Fibroblast of skin of abdomen (primary cell): ENCODE measurements at places on chromosomes 16 and 17.

DNA sequence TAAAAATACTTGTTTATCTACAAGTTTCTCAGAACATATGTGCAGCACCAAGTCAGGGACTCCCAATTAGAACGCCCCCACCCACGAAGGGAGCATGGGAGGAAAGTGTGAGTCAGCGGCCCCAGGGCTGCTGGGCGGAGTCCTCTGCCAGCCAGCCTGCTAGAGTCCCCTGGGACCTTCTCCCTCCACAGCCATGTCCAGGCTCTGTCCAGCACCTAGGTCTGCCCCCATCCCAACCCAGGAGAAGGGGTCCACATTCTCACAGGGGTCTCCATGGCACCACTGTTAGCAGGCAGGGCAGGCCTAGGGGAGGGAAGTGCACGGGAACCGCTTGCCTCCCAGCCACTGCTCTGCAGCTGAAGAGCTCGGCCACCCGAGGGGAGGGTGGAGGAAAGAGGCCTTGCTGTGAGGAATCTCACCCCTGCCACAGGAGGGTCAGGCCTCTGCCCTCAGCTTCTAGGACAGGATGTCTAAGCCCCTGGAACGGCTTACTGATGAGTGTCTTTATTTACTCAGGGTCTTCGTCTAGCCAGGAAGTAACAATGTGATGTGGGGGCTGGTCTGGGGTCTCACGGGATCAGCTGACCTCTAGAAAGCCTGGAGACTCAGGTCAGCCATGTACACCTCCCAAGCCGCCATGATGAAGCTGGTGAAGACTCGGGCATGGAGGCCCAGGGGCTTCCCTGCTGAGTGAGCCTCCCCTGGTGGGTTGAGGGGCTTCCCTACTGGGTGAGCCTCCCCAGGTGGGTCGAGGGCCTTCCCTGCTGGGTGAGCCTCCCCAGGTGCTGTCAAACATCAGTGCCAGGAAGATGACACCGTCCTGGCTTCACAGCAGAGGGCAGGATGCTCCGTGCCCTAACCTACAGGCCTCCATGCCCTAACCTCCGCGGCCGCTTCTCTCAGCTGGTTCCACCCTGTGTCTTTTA is 190.3 kb downstream of the RBFOX3 start:
- DNase-seq = no peak

GRCh38 chr16:57536306-57537193 is at the start of gene CCDC102A:
Gene CCDC102A, minus strand, starts transcription at chr16:57536571. Its CDS starts 7,394 bp downstream, at chr16:57529177.
- DNase-seq = peak; percentile 39

DNA sequence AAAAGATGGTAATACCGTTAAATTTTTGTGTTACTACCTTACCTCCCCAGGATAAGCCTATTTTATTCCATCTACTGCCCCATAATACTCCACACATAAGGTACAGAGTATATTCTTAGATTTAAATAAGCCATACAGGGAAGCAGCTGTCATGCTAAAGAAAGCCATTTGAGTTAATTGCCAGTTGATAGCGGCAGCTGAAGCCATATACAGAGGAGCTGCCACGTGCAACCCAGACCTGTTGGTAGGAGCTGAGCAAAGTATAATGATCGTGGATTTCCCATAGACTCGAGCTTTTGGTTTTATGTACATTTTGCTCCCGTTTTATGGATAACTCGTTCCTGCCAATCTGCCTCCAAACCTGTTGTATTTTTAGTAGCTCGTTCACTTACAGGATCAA is 12.0 kb downstream of the CPSF4L start:
- no peak for DNase-seq

GRCh38 chr16:79168321-79168720 is 432.2 kb downstream of the MAF start:
- DNase-seq = no peak

- no peak for DNase-seq
These were observed 70.8 kb downstream of the XPO6 start for GRCh38 chr16:28140788-28141618.

GRCh38 chr16:50336884-50337283 is 31.9 kb downstream of the BRD7 start:
- no peak for DNase-seq

- DNase-seq = no peak
These were observed 50.8 kb downstream of the AKAP1 start for GRCh38 chr17:57135789-57136291.

- DNase-seq = no peak
These were observed 5.3 kb downstream of the DHX38 start for GRCh38 chr16:72098936-72099335.

- DNase-seq = no peak
These were observed 50.3 kb downstream of the GINS3 start for GRCh38 chr16:58442547-58442946.

- no peak for DNase-seq
These were observed 57.0 kb downstream of the TOX3 start for GRCh38 chr16:52489894-52490293.

DNA sequence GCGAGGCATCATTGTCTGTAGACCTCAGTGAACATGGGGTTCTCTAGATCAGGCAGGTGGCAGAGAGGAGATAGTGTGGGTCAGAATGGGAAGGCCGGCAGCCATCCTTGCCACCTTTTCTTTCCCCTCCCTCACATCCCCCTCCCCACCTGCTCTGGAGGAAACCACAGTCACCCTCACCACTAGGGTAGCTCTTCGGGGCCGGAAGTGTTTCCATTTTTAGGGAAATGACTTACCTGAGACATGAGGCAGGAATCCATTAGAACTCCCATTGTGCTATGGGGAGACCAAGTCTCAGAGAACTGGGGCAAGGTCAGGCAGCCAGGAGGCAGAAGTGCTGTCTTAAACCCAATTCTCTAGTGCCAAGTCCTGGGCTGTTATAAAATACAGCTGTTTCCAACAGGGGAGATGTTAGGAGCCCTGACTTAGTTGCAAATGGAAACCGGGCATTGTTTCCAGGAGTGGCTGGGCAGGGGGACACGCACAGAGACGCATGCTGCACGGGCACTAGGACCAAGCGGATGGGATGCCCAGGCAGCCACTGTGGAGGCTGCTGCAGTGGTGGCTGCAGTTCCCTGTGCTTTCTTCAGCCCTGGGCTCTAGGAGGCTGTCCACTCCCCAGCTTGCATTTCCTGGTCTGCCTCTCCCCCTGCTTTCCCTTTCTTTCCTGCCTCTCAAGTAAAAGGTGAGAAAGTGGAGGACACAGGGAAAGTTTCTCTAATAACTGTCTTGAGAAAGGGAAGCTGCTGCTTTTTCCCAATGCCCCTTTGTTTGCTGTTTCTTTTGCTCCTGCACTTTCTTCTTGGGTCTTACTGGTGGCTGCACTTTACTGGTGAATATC is 2.8 kb downstream of the HAS3 start:
- DNase-seq = no peak

- DNase-seq = no peak
These were observed 5.1 kb downstream of the GGA2 start for GRCh38 chr16:23505180-23505665.

DNA sequence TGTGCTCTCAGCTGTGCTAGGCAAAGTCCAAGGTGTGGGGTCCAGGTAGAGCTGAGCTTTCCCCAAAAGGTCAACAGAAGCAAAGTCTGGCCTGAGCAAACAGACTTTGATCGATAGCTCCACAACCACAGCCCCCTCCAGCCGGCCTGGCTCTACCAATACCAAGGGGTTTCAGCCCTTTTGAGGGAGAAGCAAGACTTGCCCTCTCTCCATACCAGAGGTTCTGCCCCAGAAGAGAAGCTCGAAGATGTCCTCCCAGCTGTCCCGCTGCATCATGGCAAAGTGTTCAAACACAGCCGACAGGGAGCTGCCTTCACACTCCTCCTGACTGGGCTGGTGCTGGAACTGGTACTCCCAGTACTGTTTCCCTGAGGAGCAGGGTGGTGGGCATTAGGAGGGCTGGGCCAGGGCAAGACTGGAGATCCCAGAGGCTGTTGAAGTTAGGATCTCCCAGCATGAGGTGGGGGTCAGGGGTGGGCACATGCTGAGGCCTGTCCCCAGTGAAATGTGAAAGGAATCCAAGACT is 1.7 kb downstream of the VTN start:
- DNase-seq = no peak

GRCh38 chr17:40122999-40123810 is 1.4 kb downstream of the MSL1 start:
- peak; percentile 48 for DNase-seq

GRCh38 chr16:81758376-81758775 is 20.7 kb upstream of the PLCG2 start:
- no peak for DNase-seq

DNA sequence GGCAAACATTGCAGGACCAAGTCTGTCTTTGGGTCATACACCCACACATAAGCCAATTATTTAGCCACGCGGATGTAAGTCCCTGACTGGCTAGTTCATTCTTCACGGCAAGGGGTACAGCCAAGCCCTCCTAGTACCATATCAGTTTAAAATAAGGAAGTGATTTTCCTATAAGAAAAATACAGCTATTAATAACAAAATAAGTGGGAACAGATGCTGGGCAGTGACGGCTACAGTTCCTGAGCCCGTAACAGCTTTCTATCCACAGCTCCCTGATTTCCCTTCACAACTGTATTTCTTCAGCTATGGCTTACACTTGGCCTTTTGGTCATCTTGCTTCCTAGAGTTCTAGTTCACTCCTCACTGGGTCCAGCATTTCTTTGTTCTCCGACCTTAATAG is 542.4 kb upstream of the C16orf82 start:
- no peak for DNase-seq

GRCh38 chr16:11586856-11587642 is at the start of gene LITAF:
Gene LITAF, minus strand, starts transcription at chr16:11586919. Its CDS starts 30,189 bp downstream, at chr16:11556730.
- DNase-seq = peak; percentile 56

- DNase-seq = no peak
These were observed 34.5 kb downstream of the USP22 start for GRCh38 chr17:21008160-21008915.

DNA sequence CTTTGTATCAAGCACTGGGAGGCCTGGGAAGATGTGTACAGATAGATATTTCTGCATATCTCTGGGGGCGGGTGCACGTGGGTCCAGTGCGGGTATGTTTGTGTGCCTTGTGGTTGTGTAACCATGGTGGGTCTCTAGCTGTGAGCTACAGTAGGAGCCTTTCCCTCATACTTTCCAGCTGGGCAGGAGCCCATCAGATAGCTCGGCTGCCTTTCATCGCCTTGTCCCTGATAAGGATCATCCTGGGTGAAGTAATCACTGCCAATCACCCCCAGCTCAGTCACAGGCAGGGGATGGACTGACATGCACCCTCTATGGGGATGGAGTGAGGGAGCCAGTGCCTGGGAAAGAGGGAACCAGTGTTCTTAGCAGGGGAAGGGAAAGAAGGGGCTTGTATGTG is 3.2 kb upstream of the SCRN2 start:
- peak; percentile 12 for DNase-seq

DNA sequence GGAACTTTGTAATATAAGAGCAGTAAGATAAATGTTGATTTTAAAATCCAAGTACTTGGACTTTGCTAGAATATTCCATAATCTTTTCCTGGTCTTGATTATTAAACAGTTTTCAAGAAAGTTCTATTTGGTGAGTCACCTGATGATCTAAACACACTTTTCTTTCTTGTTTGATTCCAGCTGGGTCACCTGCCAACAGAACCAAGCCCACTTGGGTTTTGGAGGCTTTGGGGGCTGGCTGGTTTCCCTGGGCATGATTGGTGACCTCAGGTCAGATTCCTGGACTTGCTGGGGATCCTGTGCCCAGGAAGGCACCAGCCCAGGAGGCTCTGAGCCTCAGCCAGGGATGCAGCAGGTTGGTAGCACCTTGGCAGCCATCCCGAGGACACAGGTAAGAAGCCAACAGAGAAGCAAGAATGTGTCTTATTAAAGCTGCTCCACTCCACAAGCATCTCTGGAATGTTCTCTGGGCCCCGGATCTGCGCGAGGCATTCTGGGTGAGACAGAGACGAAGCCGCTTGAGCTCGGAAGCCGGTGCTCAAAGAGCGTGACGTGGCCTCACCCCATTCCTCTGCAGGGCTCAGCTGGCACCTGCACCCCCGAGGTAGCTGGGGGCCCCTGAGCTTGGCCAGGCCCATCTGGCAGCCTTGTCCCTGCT is 3.1 kb upstream of the TEX19 start:
- DNase-seq = peak; percentile 39

DNA sequence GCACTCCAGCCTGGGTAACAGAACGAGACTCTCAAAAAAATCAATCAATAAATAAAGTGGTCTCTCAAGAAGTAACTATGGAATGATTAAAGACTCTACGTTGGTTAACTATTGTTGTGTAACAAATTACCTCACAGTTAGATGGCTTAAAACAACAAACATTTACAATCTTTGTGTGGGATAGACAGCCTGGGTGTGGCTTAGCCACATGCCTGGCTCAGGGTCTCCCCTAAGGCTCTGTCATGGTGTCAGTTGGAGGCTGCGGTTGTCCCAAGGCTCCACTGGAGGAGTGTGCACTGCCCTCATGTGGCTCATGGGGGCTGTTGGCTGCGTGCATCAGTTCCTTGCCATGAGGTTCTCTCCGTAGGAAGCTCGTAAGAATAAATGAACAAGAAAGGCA is 294.5 kb downstream of the SNX29 start:
- DNase-seq = peak; percentile 32

DNA sequence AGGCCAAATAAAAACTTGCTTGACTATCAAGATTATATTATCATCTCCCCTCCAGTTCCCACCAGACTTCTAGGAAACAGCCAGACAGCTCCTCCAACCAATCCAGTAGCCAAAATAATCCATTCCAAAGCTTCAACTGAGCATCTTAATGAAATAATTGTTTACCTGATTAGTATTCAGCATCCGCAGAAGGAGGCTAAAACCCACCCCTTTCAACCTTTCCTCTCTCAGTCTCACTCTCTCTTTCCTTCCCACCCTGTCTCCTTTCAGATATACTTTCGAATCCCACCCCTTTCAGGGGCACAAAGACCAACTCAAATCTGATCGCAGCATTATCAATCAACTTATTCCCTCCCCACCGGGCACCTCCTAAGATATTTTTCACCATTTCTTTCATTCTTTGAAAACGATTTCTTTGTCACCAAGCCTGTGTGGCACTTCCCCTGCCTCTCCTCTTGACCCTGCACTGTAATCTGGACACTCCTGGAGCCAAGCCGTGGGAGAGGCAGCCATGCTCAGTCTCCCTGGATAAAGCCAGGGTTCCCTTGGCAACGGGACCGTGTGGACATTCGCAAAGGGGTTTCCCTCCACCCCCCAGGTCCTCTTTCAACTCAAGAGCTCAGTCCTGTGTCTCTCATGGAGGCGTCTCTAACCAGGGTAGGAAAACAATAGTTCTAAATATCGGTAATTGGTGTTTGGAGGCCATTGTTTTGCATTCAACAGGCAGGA is at the start of gene ANKFN1:
TSS of gene ANKFN1 (plus strand) at position 602 of the 729 bp plus-strand sequence. CDS start 59,193 bp downstream, outside the sequence.
- DNase-seq = no peak

DNA sequence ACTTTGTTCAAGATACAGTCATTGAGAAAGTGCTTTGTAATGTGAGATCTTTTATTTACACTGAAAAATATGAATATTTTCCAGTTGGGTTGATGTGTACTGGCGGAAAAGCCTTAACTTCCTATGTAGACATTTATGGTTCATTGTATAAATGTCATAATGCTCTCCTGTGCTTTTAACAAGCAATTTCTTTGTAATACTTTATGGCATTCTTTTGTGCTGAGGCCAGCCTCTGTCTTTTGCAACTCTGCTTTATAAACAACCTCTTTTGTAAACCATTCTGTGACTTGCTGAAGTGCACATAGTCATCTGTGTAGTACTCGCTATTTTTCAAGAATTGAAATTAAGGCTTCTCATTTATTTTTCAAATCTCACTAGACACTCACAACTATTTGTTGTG is 291.2 kb downstream of the CDH11 start:
- peak; percentile 38 for DNase-seq
